GM04503 (cell line): ENCODE measurements at places on chromosomes 7 and 10.

DNA sequence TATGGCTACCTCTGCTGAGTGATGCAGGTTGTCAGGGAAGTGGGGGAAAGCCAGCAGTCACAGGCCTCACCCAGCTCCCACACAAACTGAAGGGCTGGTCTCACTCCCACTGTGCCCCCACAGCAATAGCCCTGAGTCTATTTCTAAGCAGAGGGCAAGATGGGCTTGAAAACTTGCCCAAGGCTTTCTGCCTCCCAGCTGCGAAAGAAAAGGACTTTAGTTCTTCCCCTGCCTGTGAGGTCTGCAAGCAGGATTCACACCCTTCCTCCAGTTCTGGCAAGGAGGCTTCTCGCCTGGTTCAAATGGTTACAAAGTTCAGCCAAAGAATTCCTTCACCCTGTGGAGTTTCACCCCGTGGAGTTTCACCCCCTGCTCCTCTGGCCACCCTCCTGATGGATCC lies 63.3 kb upstream of the PRLHR start:
- no peak for DNase-seq

DNA sequence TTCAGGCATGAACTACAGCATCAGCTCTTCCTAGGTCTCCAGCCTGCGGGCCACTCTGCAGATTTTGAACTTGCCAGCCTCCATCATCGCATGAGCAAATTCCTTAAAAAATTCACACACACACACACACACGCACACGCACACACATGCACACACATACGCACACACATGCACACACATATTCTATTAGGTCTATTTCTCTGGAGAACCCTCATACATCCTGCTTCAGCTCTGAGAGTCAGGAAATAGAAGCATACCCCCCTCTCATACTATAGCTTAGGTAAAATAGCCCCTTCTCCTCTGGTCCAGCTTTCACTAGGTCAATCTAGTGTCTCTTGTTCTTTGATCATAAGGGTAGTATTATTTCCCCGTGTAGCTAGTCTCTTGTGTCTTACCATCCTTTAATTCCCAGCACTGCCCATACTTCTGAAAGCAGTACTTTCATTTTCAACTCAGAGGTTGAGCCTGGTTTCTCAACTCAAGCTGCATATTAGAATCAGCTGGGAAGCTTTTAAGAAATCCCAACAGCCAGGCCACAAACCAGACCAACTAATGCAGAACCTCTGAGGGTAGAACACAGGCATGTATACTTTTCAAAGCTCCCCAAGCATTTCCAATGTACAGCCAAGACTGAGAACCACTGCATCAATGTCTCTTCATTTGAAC lies 30.9 kb upstream of the ITGB8 start:
- DNase-seq, result no peak

- no peak for DNase-seq
Observed at GRCh38 chr10:996031-996430, 7.8 kb downstream of the GTPBP4 start.

- DNase-seq, result no peak
Observed at GRCh38 chr10:28774051-28774995, 97.0 kb downstream of the BAMBI start.

- no peak for DNase-seq
Observed at GRCh38 chr7:93047514-93048099, 70.2 kb downstream of the SAMD9 start.

GRCh38 chr7:33981226-33981625 lies 75.9 kb downstream of the BMPER start:
- DNase-seq, result no peak

DNA sequence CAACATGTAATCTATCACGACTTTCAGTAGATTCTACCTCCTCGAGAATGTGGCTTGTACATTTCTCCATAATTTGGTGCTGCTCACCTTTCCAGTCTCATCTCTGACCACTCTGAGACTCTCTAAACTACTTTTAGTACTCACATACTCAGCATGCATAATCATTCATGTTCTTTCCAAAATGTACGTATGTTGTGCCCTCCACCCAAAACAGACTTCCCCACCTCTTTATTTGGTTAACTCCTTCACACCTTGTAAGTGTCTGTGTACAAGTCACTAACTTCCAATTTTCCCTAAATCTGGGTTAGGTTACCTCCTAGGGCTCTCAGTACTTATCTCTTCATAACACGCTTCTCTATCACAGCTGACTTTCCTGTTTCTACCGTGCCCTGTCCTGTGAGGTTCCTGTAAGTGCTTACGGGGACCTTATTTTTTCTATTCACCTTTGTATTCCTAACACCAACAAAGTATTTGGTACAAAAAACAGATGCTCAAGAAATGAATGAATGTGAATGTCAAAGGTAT lies 186.2 kb upstream of the MKLN1 start:
- DNase-seq, result no peak

DNA sequence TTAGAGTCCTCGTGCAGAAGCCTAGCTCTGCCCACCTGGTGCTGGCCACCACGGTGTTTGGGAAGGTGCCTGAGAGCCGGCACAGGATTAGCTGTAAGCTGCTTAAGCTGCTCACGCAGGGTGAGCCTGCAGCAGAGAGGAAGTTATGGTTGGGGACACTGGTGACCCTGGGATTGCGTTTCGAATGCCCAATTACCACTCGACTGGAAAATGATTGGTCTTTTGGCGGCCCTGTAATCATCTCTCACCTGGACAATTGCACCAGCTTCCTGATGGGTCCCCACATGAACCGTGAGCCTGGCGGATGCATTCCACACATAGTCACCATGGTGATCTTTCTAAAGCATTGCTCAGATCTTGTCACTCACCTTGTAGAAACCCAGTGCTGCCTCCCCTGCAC lies 442.3 kb upstream of the ZMIZ1 start:
- no peak for DNase-seq

- DNase-seq, result peak; percentile 96
Observed at GRCh38 chr10:21724687-21725367, 190.8 kb downstream of the MLLT10 start.

DNA sequence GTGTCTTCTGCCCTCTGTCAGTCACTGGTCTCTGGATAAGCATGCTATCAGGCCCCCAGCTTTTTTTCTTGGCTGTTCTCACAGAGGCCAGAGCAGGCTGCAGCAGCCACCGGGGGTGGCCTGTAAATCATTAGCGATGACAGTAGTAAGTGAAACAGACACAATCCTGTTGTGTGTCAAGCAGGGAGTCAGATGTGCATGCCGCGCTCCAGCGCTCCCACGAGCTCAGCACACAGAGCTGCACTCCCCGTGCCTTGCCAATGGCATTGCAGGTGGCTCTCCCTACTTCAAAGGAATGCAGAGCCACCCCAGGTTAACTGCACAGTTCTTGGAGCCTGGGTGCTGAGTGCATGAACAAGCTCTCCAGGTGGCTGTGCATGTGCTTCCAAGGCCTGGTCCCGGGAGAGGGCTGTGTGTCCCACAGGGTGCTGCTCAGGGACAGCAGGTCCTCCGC lies 226.1 kb downstream of the GLRX3 start:
- no peak for DNase-seq

- no peak for DNase-seq
Observed at GRCh38 chr10:16470747-16471146, 33.9 kb downstream of the PTER start.

DNA sequence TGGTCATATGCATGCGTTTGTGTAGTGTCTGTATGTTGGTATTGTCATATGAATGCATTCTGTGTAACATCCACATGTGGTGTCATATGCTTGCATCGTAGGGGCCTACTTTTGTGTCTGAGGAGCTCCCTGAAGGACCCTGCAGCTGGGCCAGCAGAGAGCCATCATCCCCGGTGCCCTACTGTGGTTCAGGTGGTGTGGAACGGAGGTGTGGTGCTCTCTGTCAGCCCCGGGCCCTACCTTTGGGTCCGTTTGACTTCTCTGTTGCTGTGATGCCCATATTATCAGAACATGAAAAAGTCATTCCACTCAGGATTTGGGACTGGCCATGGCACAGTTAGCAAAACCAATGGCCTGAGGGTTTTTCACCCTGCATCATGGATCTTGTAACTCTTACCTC lies 217.9 kb downstream of the ADARB2 start:
- DNase-seq, result no peak

- no peak for DNase-seq
Observed at GRCh38 chr7:40815022-40815421, 680.2 kb downstream of the SUGCT start.

DNA sequence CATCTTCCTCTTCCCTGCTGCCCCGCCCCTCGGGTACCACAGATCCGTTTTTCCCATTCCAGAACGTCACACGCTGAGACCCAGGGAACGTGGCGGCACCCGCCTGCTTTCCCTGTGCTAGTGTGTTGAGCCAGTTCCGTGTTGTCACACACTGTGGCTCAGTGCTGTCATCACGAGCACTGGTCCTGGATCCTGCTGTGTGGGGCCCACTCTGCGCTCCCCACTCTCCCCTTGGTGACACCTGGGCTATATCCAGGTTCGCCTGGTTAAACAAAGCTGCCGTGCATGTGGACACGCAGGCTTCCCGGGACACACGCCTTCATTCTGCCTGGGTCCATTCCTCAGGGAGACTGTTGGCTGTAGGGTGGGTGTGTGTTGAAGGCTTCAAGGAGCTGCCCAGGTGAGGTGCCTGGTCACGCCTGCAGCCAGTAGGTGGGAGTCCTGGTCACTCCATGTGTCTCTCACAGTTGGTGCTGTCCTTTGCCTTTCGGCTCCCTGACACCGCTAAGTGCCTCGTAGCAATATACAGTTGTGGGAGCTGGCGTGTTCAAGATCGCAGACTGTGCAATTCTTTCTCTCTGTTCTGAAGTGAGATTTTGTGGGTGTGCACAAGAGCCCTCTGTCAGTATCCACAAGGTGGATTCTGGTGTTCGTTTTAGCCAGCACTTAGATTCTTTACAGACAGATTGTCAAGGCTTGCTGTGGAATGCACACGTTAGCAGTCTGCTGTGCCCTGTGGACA lies 88.6 kb downstream of the INPP5A start:
- DNase-seq, result no peak

GRCh38 chr10:124324451-124324850 lies 94.3 kb downstream of the OAT start:
- DNase-seq, result no peak

- DNase-seq, result no peak
Observed at GRCh38 chr7:143383642-143383957, 2.5 kb downstream of the ZYX start.

DNA sequence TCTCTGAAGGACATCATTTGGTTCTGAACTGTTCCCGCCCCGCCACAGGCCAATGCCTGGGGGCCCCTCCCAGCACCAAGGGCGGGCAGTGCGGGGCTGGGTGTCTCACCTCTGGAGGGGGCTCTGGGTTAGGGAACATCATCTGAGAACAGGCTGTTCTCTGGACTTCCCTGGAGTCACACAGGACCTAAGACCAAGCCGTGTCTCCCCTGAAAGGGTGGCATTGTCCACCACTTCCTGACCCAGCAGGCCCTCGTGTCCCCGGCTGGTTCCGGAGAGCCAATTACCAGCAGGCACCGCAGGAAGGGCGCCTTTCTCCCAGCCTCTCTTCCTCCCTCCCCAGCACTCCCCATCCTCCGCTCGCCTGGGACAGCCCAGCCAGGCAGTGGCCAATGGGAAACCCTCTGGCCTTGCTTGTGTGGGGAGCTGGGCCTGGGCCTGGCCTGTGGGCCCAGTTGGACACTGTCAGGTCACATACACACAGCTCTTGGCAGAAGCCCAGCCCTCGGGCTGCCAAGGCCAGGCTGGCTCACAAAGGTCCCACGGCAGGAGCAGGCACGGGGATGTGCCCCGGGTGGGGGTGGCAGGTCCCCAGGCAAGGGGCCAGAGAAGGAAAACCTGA lies 119.5 kb downstream of the SPDYE5 start:
- no peak for DNase-seq

DNA sequence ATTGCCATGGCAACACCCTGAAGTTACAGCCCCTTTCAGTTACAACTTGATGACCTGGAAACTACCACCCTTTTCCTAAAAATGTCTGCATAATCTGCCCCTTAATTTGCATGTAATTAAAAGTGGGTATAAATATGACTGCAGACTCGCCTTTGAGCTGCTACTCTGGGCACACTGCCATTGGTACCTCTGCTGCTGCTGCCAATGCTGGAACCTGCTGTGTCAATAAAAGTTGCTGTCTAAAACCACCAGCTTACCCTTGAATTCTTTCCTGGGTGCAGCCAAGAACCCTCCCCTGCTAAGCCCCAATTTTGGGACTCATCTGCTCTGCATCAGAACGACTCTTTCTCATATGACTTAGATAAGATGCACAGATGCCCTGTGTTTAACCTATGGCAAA lies 10.2 kb upstream of the FRA10AC1 start:
- no peak for DNase-seq

DNA sequence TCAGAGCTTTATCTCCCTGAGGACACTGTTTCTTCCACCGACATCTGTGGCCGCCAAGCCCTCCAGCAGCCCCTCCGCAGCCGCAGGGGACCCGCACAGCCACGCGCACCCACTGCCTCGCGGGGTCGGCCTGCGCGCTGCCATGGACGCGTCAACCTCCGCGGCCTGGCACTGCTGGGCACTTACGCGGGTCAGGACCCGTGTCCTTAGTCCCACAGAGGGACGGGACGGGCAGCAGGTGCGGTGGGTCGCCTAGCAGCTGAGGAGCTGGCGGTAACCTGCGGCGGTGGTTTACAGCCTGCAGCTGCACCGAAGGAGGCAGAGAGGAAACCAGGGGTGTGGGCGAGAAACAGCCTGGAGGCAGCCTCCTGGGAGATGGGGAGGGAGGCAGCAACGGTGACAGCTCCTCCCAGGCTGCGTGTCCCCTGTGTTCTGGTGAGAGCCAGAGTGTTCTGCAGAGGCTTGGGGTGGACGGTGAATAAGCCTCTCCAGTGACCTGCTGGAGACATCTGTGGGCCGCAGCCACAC lies 61.3 kb downstream of the SEC61G start:
- DNase-seq, result no peak

DNA sequence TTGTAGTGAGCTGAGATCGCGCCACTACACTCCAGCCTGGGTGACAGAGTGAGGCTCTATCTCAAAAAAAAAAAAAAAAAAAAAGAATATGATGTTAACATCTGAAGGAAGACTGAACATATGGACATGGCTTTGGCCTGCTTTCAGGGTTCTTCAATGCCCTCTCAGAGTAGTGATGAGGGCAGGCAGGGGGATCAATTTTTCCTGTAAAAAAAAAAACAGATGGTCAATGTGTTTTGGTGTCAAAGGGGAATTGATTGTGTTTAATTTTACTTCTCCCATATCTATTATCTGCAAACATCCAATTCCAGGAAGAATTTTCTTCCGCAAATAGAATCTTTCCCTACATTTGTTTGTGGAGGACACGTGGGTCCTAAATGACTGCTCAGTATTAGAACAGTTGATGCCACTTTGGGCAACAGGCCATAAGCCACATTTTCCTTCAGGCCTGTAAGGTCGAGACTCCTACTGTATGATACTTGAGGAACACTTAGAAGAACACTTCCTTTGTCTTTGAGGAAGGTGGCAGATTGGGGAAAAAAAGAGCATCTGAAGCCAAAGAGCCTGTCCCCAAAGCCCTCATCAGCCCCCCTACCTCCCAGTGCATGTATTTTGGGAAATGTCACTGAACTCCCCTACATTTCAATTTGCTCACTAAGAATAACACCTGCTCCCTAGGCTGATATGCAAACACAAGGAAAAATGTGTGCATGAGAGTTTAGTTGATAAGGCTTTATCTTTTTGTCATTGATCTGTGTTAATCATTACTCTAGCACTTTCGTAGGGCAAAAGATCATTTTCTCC lies 28.3 kb downstream of the MGAM2 start:
- DNase-seq, result no peak

- DNase-seq, result no peak
Observed at GRCh38 chr10:132653721-132654120, 116.1 kb downstream of the INPP5A start.

GRCh38 chr7:106731646-106732444 lies 70.9 kb upstream of the CCDC71L start:
- no peak for DNase-seq

GRCh38 chr7:141544831-141545230 lies 6.4 kb upstream of the AGK start:
- no peak for DNase-seq
